ENCODE measurements at places on chromosomes 5 and 9. TPM values are rescaled to one million over a fixed set of nuclear protein-coding genes. Genes with fewer than 3 reads are reported as not detected.

The NUP188 gene
- total RNA-seq, result 57.0 TPM

GRCh38 chr5:151084363-151084762 is 3.5 kb upstream of the TNIP1 start:
- no peak for DNase-seq

- no peak for DNase-seq
Measured at GRCh38 chr5:76667495-76667894, 44.3 kb upstream of the F2RL2 start.

- no peak for DNase-seq
Measured at GRCh38 chr9:89701221-89701798, 96.5 kb downstream of the GADD45G start.

The PAPPA gene
- 31.5 TPM for total RNA-seq

The CD274 gene
- total RNA-seq, result 4.3 TPM

DNA sequence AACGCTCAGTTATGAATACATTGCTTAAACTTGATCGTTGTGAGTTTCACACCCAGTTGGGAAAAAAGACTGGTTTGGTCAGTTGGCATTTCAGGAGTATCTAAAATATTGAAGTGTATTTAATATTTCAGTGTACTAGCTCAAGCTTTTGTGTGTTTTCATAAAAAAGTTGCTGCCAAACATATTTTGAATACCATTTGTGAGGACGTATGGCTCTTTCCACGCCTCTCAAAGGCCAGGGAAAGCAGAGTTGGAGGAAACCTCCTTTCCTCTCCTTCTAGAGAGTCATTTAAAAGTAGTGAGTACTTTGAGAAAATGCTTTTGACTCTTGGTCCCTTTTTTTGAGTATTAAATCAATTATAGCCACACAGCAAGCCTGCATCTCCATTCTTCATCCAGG is 43.2 kb upstream of the ANKRD33B start:
- DNase-seq, result no peak

- DNase-seq, result peak; percentile 37
Measured at GRCh38 chr9:93154293-93154903, 20.3 kb upstream of the NINJ1 start.

The FOXD1 gene
- 50.0 TPM for total RNA-seq

The CDKN2A gene
- total RNA-seq, result 18.1 TPM

GRCh38 chr9:130869250-130869649 is 27.4 kb downstream of the QRFP start:
- peak; percentile 43 for DNase-seq

- DNase-seq, result no peak
Measured at GRCh38 chr5:164341056-164341619, 835.7 kb downstream of the MAT2B start.

The SLC34A3 gene
- not detected for total RNA-seq

DNA sequence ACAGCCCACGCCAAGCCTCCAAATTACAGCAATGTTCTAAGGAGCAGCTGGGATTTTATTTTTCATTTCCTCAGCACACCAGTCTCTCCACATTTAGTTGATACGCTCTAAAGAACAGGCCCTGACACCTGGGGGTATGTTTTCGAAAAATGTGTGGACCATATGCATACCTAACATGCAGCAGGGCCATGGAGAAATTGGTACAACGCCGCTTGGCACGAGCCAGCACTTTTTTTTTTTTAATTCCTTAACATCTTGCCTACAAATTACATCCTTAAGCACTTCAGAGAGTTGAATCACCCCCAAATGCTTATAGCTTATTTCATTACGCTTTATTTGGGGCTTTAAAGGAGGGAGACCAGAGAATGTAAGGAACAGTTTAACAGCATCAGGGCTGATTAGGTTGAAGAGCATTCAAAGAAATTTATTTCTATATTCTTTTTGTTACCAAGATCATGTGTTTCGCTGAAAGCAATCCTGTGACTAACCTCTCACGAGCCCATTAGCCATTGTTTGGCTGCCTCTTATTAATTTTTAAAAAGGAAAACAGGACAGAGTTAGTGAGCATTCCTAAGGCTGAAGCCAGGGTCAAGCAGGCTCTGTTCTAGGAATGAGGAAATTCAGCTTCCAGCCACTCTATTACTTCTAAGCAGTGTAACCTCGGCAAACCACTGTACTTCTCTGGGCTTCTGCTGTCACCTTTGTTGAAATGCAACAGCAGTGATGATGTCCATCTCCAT is 173.8 kb downstream of the ACTL7B start:
- no peak for DNase-seq

- peak; percentile 72 for DNase-seq
Measured at GRCh38 chr5:74035521-74035937, 409.5 kb downstream of the ARHGEF28 start.

The ARL14EPL gene
- total RNA-seq, result not detected

The ZMYND19 gene
- 35.0 TPM for total RNA-seq

- DNase-seq, result no peak
Measured at GRCh38 chr9:93460689-93461413, 7.5 kb upstream of the FAM120AOS start.

The PCDHB14 gene
- 4.3 TPM for total RNA-seq

The TLN1 gene
- total RNA-seq, result 566 TPM

DNA sequence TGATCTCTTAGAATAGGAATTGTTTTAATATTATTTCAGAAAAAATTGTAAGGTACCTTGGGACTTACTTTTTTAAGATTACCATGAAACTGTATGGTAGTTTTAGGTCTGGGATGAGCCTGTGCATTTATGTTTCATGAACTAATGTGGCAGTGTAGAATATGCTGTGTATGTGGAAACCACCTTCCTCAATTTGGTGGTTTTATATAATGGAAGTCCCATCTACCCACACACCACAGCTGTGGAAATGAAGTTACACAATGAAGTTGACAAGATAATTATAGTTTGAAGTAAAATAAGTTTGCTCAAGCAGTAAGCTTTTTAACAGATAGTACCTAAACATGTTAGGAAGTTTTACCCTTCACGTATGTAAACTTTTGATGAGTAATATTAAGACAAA is 24.4 kb downstream of the WDR36 start:
- DNase-seq, result no peak

- DNase-seq, result no peak
Measured at GRCh38 chr9:80866576-80867227, 822.6 kb downstream of the TLE1 start.

The PDE6A gene
- not detected for total RNA-seq

- peak; percentile 6 for DNase-seq
Measured at GRCh38 chr5:13278148-13278547, 666.3 kb downstream of the DNAH5 start.

DNA sequence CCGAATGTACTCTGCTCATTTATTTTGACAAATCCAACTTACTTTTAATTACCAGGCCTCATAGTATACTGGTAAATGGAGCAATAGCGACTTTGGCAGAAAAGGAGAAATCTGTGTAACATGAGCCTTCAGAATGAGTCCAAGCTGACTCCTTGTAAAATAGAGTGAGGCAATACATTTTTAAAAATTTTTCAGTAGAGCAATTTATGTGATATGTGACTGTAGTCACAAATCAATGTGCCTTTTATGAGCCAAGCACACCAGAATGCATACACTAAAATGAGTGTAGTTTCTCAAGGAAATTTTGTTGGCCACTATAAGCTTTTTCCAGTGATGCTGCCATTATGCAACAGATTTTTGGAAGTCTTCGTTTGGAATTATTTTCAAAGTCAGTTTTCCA is 73.8 kb downstream of the SNCAIP start:
- DNase-seq, result peak; percentile 45

- peak; percentile 64 for DNase-seq
Measured at GRCh38 chr5:83172655-83173054, 95.3 kb downstream of the XRCC4 start.

The FST gene
- 87.0 TPM for total RNA-seq

DNA sequence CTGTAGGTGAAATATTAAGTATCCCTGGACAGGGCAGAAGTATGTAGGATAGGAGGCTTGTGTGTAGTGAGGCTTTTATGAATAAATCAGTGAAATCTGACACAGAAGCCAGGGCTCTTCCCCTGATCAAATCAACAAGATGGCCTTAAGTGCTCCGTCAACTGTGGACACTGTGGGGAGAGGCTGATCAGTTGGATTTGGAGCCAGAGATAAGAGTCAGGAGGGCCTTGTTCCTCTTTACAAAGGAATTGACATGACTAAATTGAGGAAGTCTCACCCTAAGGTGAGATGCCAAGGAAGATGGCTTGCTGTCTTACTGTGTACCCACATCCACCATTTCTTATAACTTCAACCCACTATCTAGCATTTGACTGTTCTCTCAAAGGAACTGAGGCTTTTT is 91.6 kb upstream of the PRRC1 start:
- DNase-seq, result no peak

The ZCCHC9 gene
- 20.2 TPM for total RNA-seq

The ORM2 gene
- not detected for total RNA-seq

DNA sequence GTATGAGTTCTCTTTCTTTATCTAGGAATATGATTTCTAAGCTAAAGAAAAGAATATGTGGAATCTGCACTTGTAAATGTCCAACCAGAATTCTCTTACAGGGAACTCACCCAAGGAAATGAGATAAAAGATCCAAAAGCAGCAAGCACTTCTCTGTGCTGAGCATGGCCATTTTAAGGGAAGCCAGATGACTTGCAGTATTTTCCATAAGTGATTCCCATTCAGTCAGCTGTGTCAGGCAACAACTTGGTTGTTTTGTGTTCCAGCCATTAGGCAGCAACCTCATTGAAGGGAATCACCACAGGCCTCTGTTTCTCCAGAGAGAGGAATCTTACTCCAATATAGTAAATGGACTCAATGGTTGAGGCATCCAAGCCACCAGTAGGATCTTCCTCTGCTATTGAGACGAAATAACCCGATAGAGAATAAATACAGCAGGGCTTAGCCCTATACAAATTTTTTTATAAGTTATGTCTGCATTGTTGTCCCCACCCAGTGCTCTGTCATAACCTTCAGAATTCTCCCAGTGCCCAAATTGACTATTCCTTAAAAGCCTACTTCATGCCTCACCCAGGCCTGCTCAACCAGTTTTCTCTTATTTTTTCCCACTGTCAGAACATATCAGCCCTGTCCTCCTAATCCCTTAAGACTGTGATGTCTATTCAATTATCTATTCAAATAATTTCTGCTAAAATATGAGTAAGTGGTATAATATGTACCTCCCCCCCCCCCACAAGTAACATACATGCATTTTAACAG is 236.6 kb downstream of the PJA2 start:
- DNase-seq, result no peak

DNA sequence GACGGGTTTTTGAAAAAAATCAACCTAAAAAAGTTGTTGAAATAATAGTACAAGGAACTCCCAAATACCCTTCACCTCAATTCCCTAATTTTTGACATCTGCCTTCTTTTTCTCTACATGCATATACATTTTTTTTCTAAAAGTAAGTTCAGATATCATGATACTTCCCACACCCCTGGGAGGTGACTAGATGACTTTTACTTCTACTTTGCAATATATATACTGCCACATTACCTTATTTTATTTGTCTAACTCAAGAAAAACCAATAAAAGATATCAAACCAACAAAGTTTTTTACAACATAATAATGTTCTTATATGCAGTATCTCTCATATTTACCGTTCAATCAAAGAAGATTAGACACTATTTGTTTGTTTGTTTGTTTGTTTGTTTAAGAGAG is 31.1 kb downstream of the CCNJL start:
- no peak for DNase-seq

The PRUNE2 gene
- 6.8 TPM for total RNA-seq

The ARHGEF39 gene
- 2.1 TPM for total RNA-seq

- no peak for DNase-seq
Measured at GRCh38 chr9:136975644-136976043, 1.7 kb upstream of the PTGDS start.

- DNase-seq, result peak; percentile 66
Measured at GRCh38 chr5:65185468-65185867, 296.3 kb downstream of the ADAMTS6 start.

DNA sequence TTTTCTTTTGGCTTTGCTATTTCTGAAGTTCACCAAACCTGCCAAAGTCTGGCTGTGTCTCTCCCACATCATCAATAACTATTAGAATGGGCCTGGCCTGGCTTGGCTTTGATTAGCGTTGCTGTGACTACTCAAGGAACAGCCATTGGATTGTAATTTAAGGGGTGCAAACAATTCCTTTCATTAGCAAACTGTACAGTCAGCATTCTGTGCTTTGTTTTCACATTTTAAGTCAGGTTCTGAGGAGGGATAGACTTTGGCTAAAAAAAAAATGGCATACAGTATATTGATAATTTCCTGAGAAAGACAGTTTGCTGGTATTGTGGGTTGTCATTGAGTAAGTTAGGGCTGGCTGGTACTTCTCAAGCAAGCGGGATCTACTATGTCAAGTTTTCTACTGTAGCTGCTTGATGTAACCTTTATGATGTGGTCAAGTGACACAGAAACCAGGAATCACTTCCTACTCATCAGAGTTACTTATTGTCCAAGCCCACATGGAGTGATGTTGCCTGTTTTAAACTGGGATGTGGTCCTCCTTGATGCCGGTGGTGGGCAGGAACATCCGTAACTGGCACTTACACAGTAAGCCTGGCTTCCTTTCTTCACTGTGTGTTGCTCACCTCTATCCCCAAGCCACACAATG is 161.4 kb downstream of the CD180 start:
- DNase-seq, result no peak

The GRXCR2 gene
- total RNA-seq, result not detected

DNA sequence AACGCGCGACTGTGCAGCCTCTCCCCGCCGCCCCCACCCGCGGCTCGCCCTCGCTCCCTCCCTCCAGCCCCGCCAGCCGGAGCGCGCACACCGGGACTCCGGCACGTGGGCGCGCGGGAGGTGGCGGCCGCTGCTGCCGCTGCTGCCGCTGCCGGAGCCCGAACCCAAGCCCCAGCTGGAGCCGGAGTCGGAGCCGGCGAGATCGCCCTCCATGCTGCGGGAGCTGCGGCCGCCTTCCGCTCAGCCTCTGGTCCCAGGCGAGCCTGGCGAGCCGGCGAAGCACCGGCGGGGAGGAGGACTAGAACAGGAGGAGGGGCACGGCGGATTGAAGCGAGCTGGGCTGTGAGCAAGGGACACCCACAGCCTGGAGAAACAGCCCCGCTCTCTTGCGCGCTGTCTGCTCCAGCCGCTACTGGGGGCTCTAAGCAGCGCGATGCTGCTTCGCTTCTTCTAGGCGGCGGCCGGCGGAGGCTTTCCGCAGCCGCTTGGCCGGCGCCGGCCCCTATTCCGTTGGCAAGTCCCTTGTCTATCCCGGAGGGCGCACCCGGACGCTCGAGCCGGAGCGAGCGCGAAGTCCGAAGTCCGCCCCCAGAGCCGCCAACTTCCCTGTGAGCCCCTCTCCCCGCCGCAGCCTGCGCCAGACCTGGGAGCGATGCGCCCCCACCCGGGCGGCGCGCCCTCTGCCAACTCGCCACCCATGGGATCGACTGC is 598.7 kb upstream of the SGCD start:
- DNase-seq, result peak; percentile 74

DNA sequence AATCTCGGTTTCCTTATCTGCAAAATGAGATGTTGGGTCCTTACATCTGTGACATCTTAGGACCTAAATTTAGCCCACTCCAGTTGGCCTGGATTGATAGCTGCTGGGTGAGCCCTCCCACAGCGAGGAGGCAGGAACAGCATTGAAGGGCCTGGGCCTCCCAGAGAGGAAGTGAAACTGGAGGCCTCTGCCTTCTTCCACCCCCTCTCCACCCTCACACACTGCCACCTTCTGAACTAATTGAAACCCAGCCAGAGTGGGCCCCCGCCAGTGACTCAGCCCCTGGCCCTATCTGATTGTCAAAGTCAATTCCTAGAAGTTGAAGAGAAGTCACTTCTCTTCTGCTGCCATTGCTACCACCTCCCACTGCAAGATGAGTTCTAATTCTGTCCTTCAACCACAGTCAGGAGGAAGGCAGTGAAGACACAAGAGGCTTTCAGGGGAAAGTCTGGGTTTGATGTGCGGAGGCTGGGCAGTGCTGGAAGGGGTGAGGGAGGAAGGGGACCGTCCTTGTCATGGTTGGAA is 55.2 kb upstream of the NEK6 start:
- no peak for DNase-seq

GRCh38 chr9:89433826-89434225 is 64.1 kb downstream of the SEMA4D start:
- DNase-seq, result peak; percentile 85
